ENCODE measurements at places on chromosomes 4 and X. TPM values are rescaled to one million over a fixed set of nuclear protein-coding genes. Genes with fewer than 3 reads are reported as not detected.
A peak's percentile ranks its signal among the peaks of the same experiment; 100 is the strongest.

DNA sequence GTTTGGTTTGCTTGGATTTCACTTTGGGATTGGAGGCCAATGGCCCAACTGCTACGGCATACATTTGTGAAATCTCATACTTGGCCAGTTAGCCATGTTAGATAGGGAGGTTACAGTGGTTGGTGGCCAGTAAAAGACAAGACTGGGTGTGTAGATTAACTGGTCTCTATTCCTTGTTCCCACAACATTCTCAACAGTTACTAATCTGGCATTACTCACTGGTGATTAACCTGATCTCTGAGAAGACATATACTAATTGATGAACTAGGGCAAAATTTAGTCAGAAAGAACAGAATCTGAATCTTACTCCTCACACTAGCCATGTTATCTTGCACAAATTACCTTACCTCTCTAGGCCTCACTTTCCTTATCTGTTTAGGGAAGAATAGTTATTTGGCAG lies 33.4 kb downstream of the GATB start:
- DNase-seq = no peak
- H3K4me3 ChIP-seq = no peak overlapping the region
- H3K4me1 ChIP-seq = peaks cover 23% of the 10 kb centered on the region
- no peak overlapping the region for H3K27ac ChIP-seq

GRCh38 chr4:6608758-6609414 lies 31.6 kb upstream of the MRFAP1 start:
- no peak for DNase-seq
- H3K36me3 ChIP-seq = peaks cover 5% of the 10 kb centered on the region
- no peak overlapping the region for H3K27ac ChIP-seq
- no peaks in the 10 kb centered on the region for H3K27me3 ChIP-seq
- no peaks in the 10 kb centered on the region for H3K4me1 ChIP-seq

DNA sequence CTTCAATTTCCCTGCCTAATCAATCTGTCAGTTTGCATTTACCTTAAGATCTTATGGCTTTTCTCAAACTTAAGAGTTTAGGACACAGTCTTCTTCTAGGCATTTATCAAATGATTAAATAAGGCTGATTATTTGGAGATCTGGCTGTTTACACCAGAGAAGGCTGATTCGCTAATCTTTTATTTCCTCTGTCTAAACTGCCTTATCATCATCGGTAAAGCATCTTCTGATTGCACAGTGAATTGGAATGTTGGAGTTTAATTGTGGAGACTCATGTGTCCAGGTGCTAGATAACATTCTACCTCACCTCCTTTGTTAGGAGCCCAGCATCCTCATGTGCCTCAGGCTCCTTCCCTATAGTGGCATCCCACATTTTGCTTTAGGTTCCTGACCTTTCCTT lies 100.3 kb upstream of the DDIT4L start:
- peak overlapping the region; percentile 13 for H3K27ac ChIP-seq
- H3K4me1 ChIP-seq = peaks cover 20% of the 10 kb centered on the region
- DNase-seq = no peak
- no peaks in the 10 kb centered on the region for H3K27me3 ChIP-seq

- no peak for DNase-seq
- no peaks in the 10 kb centered on the region for H3K27me3 ChIP-seq
- H3K36me3 ChIP-seq = no peaks in the 10 kb centered on the region
- H3K4me3 ChIP-seq = peak overlapping the region; percentile 67
- H3K27ac ChIP-seq = no peak overlapping the region
Observed at GRCh38 chr4:89306486-89307177, 968 bp downstream of the GPRIN3 start.

DNA sequence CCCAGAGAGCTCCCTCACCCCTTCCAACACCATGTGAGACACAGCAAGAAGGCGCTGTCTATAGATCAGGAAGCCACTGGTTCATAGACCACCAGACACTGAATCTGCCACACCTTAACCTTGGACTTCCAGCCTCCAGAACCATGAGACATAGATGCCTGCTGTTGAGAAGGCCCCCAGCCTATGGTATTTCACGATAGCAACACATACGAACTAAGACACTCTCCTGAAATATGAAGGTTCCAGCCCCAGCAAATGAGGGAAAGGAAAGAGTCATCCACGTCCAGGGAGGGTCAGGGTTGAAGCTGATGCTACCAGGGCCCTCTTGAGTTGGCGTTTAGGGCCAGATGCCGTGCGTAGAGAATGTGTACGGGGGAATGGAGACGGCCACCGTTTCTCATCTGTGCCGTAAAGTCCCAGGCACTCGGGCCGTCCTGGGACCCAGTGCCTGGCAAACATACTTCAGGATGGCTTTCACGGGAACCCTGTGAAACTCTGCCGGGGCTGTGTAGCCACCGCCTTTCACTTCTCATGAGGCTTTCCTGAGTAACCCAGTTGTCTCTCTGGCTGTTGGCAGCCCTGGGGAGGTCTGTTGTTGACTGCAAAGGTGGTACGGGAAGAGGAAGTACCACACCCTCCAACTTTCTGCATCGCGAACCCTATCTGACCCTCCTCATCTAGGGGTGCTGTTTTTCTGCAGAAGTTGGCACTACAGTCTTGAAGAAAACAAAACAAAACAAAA lies 17.7 kb upstream of the P2RY8 start:
- no peak overlapping the region for H3K4me3 ChIP-seq
- H3K4me1 ChIP-seq = no peaks in the 10 kb centered on the region
- no peaks in the 10 kb centered on the region for H3K27me3 ChIP-seq
- H3K27ac ChIP-seq = no peak overlapping the region
- no peaks in the 10 kb centered on the region for H3K36me3 ChIP-seq

DNA sequence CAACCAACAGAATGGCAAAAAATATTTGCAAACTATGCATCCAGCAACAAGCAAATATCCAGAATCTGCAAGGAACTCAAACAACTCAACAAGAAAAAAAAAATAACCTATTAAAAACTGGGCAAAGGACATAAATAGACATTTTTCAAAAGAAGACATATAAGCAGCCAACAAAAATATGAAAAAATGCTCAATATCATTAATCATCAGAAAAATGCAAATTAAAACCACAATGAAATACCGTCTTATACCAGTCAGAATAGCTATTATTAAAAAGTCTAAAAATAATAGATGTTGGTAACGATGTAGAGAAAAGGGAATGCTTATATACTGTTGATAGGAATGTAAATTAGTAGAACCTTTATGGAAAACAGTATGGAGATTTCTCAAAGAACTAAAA lies 53.4 kb downstream of the WDR19 start:
- no peak overlapping the region for H3K27ac ChIP-seq
- no peaks in the 10 kb centered on the region for H3K27me3 ChIP-seq
- DNase-seq = no peak
- H3K4me3 ChIP-seq = no peak overlapping the region

DNA sequence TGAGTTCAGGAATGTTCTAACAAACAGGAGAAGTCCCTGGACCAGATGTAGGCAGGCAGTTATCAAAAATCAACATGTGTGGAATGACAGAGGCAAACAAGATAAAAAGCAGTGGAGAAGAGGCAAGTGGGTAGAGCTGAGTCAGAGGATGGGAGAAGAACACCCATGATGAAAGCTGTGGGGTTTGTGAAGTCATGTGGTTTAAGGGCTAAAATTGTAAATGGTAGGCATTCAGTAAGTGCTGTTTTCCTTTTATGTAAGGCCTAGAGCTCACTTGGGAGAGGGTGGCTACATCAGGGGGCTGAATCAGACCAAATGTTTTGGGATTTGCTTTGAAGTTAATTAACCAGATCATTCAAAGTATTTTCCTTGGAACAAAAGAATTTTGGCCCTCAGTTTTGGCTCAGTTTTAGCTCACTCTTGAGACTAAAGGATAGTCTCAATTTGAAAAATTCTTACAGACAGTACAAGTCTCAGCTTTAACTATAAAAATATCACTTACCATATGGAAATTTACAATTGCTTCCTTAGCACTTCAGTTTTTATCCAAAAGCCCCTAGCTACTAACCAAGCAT lies 114.5 kb upstream of the PCDH7 start:
- H3K36me3 ChIP-seq = no peaks in the 10 kb centered on the region
- no peak overlapping the region for H3K4me3 ChIP-seq
- DNase-seq = no peak
- H3K27ac ChIP-seq = no peak overlapping the region

GRCh38 chr4:36651253-36651652 lies 369.8 kb downstream of the DTHD1 start:
- H3K27ac ChIP-seq = no peak overlapping the region
- H3K27me3 ChIP-seq = no peaks in the 10 kb centered on the region

DNA sequence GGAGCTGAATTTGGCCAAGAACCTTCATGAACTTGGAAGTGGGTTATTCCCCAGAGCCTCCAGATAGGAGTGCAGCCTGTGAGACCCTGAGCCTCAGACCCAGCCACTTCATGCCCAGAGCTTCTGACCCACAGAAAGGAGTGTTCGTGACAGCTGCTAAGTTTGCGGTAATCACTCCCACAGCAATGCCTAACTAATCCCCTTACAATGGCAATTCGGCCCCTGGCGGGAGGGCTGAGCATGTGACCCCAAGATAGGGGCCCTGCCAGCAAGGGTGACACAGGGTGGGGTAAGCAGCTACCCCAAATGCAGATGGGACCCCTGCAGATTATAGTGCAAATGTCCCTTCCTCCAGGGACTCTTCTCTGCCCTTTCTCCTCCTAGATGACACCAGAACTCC lies 22.5 kb downstream of the PNMA6E start:
- no peaks in the 10 kb centered on the region for H3K27me3 ChIP-seq
- H3K27ac ChIP-seq = no peak overlapping the region
- DNase-seq = no peak
- H3K36me3 ChIP-seq = no peaks in the 10 kb centered on the region
- no peaks in the 10 kb centered on the region for H3K4me1 ChIP-seq

GRCh38 chrX:78139160-78140123 lies at the start of gene TAF9B:
TAF9B (minus strand) TSS chrX:78139650; CDS start chrX:78139611, 39 bp downstream.
- H3K27ac ChIP-seq = peak within 1 kb of the TSS; percentile 63
- DNase-seq = peak; percentile 84
- H3K36me3 ChIP-seq = peaks cover 17% of the 10 kb centered on the region
- peak within 1 kb of the TSS; percentile 81 for H3K4me3 ChIP-seq

DNA sequence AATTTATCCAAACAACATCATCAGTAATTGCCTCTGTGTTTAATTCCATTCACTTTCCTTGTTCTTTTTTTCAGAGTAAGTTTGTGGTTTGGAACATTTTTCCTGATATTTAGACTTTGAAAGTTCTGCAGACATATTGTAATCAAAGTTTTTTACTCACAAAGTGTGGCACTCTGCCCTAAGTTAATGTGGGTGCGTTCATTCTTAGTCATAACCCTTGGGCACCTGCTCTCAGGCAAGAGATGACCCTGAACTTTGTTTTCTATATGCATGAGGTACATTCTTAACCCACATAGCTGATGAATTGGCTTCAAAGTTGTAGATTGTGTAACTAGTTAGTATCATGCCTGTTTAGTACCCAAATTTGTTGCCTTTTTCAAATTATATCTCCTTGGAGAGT lies 424.3 kb downstream of the GRXCR1 start:
- H3K36me3 ChIP-seq = no peaks in the 10 kb centered on the region
- no peak overlapping the region for H3K4me3 ChIP-seq
- no peak overlapping the region for H3K27ac ChIP-seq
- peaks cover 13% of the 10 kb centered on the region for H3K4me1 ChIP-seq
- no peaks in the 10 kb centered on the region for H3K27me3 ChIP-seq

DNA sequence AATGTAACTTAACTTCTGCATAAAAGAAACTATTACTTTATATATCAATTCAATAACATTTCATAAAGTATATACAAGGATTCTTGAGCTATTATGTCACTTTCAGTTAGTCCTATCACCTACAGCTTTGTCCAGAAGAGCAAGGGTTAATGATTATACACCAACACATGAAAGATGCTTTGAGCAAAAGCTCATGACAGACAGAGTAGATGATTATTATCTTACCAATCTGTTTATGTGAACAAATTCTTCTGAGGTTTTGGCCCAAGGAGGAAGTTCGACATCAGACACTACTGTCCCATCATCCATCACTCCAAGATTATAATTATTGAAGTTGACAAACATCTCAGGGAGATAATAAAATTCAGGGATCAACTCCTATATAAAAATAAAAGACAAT lies 166.7 kb upstream of the MAB21L2 start:
- no peaks in the 10 kb centered on the region for H3K4me1 ChIP-seq
- H3K27ac ChIP-seq = no peak overlapping the region
- H3K27me3 ChIP-seq = no peaks in the 10 kb centered on the region
- no peak overlapping the region for H3K4me3 ChIP-seq
- DNase-seq = no peak

DNA sequence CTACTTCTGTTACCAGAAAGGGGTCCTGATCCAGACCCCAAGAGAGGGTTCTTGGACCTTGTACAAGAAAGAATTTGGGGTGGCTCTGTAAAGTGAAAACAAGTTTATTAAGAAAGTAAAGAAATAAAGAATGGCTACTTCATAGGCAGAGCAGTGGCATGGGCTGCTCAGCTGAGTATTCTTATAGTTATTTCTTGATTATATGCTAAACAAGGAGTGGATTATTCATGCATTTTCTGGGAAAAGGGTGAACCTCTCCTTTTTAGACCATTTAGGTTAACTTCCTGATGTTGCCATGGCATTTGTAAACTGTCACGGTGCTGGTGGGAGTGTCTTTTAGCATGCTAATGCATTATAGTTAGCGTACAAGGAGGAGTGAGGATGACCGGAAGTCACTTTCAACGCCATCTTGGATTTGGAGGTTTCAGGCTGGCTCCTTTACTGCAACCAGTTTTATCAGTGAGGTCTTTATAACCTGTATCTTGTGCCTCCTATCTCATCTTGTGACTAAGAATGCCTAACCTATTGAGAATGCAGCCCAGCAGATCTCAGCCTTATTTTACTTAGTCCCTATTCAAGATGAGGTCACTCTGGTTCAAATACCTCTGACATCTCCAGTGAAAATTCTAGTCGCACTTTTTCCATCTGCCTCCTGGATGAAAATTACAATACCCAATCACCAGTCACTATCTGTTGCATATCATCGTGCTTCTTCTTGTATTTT lies 15.5 kb upstream of the TDO2 start:
- no peaks in the 10 kb centered on the region for H3K36me3 ChIP-seq
- H3K27ac ChIP-seq = no peak overlapping the region
- peaks cover 9% of the 10 kb centered on the region for H3K4me1 ChIP-seq
- no peak for DNase-seq
- no peak overlapping the region for H3K4me3 ChIP-seq
- H3K27me3 ChIP-seq = no peaks in the 10 kb centered on the region

DNA sequence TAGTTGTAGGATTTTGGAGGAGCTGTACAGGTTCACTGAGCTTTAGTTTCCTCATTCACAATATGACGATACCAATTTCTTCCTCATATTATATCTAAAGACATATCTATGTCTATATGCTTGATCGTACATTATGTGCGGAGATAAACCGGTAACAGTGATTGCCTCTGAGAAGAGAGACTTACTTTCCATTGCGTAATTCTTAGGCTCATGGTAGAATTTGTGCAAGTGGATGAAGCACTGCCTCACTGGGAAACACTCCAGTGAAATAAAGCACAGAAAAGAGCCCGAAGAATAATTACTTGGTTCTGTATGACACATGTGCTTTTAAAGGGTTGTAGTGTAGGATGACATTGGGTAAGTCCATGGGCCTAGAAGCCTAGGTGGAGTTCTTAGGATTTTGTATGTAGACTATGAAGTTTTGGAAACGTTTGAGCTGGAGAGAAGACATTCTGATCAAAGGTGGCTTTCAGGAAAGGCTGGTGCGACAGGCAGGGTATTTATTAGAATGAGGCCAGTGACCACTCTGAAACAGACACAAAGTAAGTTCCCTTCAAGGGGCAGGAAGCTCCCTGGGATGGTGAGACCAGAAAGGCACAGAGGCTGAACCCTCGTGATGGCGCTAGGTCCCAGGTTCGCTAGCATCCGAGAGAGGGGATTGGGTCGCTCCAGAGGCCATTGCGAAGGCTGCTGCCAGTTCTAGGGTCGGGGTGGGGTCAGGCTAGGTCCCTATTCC lies 649 bp upstream of the VBP1 start:
- H3K4me1 ChIP-seq = peaks cover 10% of the 10 kb centered on the region
- H3K4me3 ChIP-seq = peak overlapping the region; percentile 89
- peaks cover 6% of the 10 kb centered on the region for H3K36me3 ChIP-seq
- no peaks in the 10 kb centered on the region for H3K27me3 ChIP-seq
- peak overlapping the region; percentile 94 for H3K27ac ChIP-seq

Gene RHOXF1
- not detected for total RNA-seq

Gene HPGDS
- not detected for total RNA-seq

Gene HSD17B13
- total RNA-seq = not detected

Gene RELL1
- 28.6 TPM for total RNA-seq

Gene NAP1L2
- not detected for total RNA-seq
